Vagina (tissue), 2 donors: ENCODE measurements at places on chromosomes 12 and 14. TPM values are rescaled to one million over a fixed set of nuclear protein-coding genes. Genes with fewer than 3 reads are reported as not detected.

DNA sequence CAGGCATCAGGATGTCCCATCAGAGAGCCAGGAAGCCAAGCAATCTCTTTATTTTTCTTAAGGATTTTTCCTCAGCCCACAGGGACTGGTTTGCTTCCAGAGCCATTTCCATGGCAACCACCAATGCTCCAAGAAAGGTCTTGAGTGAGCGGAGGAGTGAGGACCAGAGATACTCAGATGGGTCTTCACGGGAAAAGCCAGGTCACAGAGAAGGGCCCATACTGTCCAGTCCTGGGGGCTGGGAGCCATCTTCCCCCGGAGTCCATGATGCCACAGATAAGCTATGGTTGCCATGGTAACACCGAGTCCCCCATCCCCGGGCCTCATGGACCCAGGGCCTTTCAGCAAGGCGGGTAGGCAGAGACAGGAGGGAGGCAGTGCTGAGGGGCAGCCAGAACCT lies 28.6 kb downstream of the CMKLR1 start:
- no peak for DNase-seq

- DNase-seq = no peak
Observed at GRCh38 chr12:13628067-13628466, 353.3 kb downstream of the GRIN2B start.

GRCh38 chr12:122190842-122191668 lies 8.1 kb downstream of the LRRC43 start:
- no peak for DNase-seq

DNA sequence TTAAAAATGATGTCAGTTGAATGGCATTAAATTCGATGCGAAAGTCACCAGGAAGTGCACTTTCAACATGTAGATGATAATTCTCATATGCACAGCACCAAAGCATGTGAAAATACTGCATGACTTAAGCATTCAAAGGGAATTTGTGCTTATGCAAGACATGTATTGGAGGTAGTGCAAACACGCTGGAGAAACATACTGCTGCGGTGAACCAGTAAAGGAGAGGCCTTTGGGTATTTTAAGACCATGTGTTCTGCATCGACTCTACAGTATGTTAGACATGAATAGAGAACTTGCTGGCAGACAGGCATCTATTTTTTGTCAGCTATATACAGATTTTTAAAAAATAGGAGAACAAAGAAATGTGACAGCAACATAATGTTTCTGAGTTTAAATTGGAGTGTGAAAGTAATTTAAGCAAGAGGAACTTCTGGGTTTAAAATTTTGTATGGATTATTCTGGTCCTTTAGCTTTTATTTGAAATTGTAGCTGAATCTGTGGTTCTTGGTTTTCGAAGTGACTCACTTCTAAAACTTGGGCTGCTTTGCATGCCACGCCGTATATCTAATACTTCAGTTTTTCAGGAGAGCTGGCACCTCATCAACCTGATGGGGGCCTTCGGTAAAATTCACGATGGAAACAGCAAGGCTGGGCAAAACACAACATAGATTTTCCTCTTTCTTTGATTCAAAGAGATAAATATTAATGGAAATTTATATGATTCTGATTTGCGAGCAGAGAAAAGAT lies 408.7 kb downstream of the APAF1 start:
- DNase-seq = no peak

DNA sequence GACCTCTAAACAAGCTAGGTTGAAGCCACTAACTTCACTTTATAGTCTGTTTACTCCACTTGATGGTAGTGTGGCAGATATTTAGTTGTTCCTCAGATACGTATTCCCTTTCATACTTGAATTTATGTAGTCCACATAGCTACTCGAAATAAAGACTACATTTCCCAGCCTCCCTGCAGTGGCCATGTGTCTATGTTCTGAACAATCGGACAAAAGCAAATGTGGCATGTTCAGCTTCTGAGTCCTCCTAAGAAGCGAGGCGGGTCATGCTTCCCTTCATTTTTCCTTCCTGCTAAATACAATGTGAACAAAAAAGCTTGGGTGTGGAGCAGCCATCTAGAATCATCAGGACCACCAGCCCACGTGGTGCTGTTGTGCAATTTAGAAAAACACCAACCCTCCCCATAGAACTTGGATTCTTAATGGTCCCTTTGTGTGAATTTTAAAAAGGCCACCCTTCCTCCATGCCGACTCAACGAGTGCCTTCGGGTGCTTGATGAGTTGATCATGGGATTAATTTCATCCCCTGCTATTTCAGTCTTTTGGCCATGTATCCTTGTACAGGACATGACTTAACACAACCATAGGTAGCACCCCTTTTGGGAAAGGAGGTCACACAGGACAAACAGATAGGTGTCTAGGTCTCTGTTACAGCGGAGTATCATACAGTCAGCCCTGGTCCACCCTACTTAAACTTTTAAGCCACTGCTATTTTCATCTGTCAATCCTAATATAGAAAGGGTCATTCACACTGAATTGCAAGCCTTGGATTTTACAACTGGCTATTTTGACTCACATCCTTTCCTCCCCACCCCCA lies 60.7 kb downstream of the ZFC3H1 start:
- no peak for DNase-seq

DNA sequence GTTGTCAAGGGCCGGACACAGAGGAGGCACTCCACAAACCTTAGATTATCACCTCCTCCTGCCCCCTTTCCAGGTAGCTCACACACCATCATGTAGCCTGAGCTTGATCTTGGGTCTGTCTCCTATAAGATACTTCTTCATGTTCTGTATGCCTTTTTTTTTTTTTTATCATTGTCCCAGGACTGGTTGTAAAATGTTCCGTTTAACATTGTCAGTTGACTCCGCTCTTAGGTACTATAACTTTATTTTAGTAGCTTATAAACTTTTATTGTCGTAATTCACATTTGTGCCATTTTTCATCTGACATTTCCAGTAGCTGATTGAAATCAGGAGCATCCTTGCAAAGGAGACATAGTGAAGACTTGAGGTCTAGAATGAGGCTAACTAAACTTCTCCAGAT lies 79.9 kb downstream of the SLC15A5 start:
- no peak for DNase-seq

GRCh38 chr12:120181991-120182631 lies 12.4 kb downstream of the GCN1 start:
- DNase-seq = no peak

DNA sequence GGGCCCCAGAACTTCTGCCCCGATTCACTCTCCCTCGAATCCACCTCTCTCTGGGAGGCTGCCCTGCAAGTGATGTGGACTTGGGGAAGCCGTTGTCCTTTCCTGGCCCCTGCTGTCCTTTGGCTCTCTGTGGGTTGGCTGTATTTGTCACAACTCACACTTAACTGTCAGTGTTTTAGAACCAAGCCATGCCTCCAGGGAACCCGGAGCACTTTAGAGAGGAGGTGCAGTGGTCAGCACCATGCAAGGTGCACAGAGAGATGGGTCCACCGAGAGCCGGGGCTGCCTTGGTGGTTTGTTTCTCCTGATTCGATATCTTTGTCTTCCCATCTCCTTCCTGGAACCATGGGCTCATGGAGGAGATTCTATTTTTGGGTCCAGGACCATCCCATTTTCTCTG lies 129.5 kb upstream of the RTL1 start:
- DNase-seq = no peak

DNA sequence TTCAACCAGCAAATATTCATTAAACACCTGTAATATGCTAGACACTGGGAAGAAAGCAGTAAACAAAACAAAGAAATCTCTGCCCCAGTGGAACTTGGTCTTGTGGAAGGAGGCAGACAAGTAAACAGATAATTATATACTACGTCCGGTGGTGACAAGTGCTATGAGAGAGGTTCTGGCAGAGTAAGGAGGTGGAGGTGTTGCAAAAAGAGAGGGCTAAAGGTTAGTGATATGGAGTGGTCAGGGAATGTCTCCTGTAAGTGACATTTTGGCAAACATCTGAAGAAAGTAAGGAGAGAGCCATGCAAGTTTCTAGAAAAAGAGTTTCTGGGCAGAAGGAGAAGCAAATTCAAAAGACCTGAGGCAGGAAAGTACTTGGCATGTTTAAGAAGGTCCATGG lies 73.4 kb downstream of the RIC8B start:
- DNase-seq = no peak

GRCh38 chr14:61213920-61214319 lies 67.2 kb downstream of the TMEM30B start:
- no peak for DNase-seq

DNA sequence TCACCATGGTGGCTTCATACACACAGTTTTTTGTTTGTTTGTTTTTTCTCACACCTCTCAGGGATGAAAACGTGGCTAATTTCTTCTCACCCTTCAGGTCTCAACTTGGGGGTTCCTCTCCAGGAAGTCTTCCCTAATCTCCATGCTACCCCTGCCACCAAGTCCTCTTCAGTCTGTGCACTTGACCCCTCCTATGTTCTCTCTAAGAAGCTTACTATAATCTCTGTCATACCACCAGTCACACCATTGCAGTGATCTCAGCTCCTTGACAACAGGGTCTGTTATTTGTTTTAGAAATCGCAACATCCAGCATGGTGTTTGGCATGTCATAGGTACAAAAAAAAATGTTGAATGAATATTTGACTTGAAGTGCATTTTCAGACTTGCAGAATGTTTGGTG lies 83.4 kb downstream of the PRORP start:
- DNase-seq = no peak

GRCh38 chr14:20332431-20332787 lies 670 bp downstream of the CCNB1IP1 start:
- DNase-seq = no peak

DNA sequence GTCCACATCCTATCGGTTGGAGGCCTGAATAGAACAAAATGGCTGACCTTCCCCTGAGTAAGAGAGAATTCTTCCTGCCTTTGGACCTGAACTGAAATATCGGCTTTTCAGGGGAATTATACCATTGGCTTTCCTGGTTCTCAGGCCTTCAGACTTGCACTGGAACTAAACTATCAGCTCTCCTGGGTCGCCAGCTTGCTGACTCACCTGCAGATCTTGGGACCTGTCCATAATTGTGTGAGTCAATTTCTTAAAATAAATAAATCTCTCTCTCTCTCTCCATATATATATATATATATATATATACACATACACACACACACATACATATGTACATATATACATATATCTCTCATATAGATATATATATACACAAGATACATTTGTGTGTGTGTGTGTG lies 41.6 kb downstream of the KCNK10 start:
- no peak for DNase-seq

- no peak for DNase-seq
Observed at GRCh38 chr12:119819322-119819721, 57.8 kb downstream of the CIT start.

GRCh38 chr14:33030386-33030785 lies 91.7 kb downstream of the NPAS3 start:
- no peak for DNase-seq

- no peak for DNase-seq
Observed at GRCh38 chr14:58865514-58866281, 227.9 kb downstream of the DACT1 start.

DNA sequence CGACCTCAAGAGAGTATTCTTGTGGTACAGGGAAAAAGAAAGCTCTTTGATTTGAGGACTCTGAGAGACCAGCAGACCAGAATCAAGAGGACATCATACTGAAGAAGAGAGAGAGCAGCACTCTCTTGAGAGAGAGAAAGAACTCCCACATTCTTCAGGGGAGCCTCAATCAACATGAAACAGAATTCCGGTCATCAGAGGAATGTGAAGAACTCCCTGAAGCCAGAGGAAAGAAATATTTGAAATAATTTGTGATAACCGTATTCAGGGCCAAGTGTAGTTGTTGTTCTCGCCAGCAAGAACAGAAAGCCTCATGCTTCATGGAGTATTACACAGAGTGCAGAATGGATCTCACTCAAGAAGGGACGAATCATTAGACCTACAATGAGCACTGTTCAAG lies 363.8 kb upstream of the TMEM132C start:
- no peak for DNase-seq

DNA sequence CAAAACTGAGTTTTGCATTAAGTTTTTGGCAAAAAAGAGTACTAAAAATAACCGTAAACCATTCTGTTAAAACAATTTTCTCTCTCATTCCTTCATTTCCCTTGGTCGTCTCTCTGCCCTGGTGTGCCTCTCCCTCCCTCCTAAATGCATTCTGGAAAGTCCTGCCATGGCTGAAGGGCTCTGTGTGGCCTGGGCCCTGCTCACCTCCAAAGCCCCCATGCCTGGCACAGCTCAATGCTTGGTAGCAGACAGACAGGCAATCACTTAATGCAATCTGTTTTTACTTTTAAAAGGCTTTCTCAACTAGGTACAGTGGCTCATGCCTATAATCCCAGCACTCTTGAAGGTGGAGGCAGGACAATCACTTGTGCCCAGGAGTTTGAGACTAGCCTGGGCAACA lies 47.8 kb downstream of the CDC42BPB start:
- DNase-seq = no peak

DNA sequence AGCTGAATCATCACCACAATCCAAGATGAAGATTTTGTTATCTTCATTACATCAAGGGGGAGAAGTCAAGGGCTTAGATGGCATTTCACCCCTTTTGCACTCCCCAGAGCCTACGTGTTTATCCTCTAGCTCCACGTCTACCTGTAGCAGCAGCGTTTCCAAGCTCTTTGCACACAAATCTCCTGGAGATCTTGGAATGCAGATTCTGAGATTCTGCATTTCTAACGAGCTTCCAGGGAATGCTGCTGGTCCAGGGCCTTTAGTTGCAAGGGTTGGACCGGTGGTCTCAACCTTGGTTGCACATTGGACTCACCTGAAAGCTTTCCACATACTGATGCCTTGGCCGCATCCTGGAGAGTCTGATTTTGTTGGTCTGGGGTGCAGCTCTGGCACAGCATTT lies 49.5 kb upstream of the STON2 start:
- no peak for DNase-seq

GRCh38 chr12:47280543-47281300 lies 201.0 kb upstream of the AMIGO2 start:
- DNase-seq = no peak

DNA sequence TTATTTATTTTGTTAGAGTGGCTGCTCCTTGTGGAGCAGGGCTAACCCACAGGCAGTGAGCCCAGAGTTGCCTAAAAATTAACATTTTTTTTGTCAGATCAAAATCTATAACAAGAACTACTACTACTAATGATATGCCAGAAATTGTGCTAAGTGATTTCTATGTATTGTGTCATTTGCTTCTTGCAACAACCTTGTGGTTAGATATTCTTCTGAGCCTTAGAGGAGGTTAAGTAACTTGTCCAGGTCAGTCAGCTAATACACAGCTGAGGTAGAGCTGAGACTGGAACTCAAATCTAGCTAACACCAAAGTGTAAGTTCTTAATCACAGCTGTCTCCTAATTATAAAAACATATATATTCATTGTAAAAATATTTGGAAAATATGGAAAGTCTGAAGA lies 29.8 kb downstream of the CFL2 start:
- no peak for DNase-seq

ANKS1B gene
- 11.5 TPM for total RNA-seq

GALNT8 gene
- 2.0 TPM for total RNA-seq

ALX1 gene
- total RNA-seq = 2.0 TPM

TAS2R7 gene
- not detected for total RNA-seq

PTPN6 gene
- 17.4 TPM for total RNA-seq

RNASE3 gene
- not detected for total RNA-seq

CCDC60 gene
- not detected for total RNA-seq

CHMP4A gene
- 37.6 TPM for total RNA-seq

KRT78 gene
- total RNA-seq = 89.1 TPM

ACOT4 gene
- 0.49 TPM for total RNA-seq

CLEC6A gene
- total RNA-seq = not detected

LRRC10 gene
- total RNA-seq = not detected

SLC38A1 gene
- 44.7 TPM for total RNA-seq
